M059J (cell line): ENCODE measurements at places on chromosomes 2 and 18. TPM values are rescaled to one million over a fixed set of nuclear protein-coding genes. Genes with fewer than 3 reads are reported as not detected.

- no peak for DNase-seq
These were observed 222.5 kb downstream of the PMAIP1 start for GRCh38 chr18:60122339-60122738.

RAMP1 gene
- total RNA-seq: 25.4 and 35.8 TPM in 2 replicates

DNA sequence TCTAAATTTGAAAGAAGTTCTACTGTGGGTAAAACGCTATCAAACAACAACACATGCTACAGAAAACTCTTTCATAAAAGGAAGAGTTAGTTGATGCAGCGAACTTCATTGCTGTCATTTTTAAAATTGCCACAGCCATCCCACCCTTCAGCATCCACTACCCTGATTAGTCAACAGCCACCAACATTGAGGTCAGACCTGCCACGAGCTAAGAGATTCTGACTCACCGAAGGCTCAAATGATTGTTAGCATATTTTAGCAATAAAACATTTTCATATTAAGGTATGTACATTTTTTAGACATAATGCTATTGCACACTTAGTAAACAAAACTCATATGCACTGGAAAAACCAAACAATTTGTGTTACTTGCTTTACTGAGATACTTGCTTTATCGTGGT, 347.1 kb downstream of the CLIP4 start:
- DNase-seq: peak; percentile 67

EDAR gene
- total RNA-seq: not detected in 2 replicates

SERPINB2 gene
- 24.2 and 26.6 TPM in 2 replicates for total RNA-seq

- no peak for DNase-seq
These were observed 1.6 kb upstream of the RBM45 start for GRCh38 chr2:178110681-178111080.

COX5B gene
- 433 and 603 TPM in 2 replicates for total RNA-seq

- peak; percentile 89 for DNase-seq
These were observed 63.0 kb downstream of the REEP1 start for GRCh38 chr2:86274265-86274917.

DNA sequence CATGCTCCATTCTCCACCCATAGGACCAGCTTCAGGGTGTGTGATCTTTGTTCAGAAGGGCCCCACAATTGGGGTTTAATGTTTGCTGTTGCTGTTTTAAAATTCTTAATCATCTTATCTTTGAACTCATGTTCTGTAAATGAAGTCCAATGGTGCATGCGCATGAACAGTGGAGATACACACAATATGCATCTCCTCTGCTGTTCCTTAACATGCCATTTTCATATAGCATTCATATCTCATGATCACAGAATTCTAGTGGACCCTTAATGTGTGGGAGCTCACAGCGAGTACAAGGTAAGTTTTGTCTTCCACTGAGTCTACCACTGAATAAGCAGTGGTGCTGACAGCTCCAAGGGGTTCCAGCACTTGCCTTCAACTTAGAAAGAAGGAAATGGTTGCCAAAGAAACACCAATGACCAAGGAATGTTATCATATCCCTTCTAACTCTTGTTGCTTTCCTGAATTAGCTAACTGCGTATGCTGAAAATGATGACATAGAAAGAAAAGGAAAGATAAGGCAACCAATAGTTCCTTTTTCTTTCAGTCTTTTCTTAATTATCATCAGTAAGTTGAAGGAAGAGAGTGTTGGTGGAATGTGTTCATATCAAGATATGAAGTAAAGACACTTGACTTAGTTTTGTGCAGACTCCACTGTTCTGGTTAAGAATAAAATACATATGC, 258.9 kb upstream of the FBXO11 start:
- no peak for DNase-seq

GRCh38 chr18:32258558-32259204, 68.8 kb downstream of the MEP1B start:
- DNase-seq: no peak
